ENCODE measurements at places on chromosomes 7 and 10. TPM values are rescaled to one million over a fixed set of nuclear protein-coding genes. Genes with fewer than 3 reads are reported as not detected.

TFPI2 gene
- 14.4 TPM for total RNA-seq

PON3 gene
- total RNA-seq, result under 0.01 TPM

NRG3 gene
- total RNA-seq, result not detected

SLC25A13 gene
- total RNA-seq, result 6.9 TPM

ITPRID1 gene
- total RNA-seq, result not detected

RGR gene
- total RNA-seq, result not detected

CEP55 gene
- 19.0 TPM for total RNA-seq

ACTL6B gene
- not detected for total RNA-seq

ZNF736 gene
- 10.2 TPM for total RNA-seq

MGMT gene
- total RNA-seq, result 21.8 TPM

SEPTIN7 gene
- 181 TPM for total RNA-seq

NPSR1 gene
- total RNA-seq, result not detected

FASTK gene
- 69.5 TPM for total RNA-seq

ACBD7 gene
- under 0.01 TPM for total RNA-seq

CLCN1 gene
- under 0.01 TPM for total RNA-seq

CDC14C gene
- 0.17 TPM for total RNA-seq

CFAP69 gene
- total RNA-seq, result 6.2 TPM

MYL7 gene
- not detected for total RNA-seq

LSM8 gene
- 39.5 TPM for total RNA-seq

ADRA2A gene
- total RNA-seq, result under 0.01 TPM

PGAM2 gene
- 0.26 TPM for total RNA-seq

SFXN3 gene
- 55.0 TPM for total RNA-seq
